ENCODE measurements at places on chromosomes 3 and 15. TPM values are rescaled to one million over a fixed set of nuclear protein-coding genes. Genes with fewer than 3 reads are reported as not detected.

The ERC2 gene
- 15.4 TPM for total RNA-seq

DNA sequence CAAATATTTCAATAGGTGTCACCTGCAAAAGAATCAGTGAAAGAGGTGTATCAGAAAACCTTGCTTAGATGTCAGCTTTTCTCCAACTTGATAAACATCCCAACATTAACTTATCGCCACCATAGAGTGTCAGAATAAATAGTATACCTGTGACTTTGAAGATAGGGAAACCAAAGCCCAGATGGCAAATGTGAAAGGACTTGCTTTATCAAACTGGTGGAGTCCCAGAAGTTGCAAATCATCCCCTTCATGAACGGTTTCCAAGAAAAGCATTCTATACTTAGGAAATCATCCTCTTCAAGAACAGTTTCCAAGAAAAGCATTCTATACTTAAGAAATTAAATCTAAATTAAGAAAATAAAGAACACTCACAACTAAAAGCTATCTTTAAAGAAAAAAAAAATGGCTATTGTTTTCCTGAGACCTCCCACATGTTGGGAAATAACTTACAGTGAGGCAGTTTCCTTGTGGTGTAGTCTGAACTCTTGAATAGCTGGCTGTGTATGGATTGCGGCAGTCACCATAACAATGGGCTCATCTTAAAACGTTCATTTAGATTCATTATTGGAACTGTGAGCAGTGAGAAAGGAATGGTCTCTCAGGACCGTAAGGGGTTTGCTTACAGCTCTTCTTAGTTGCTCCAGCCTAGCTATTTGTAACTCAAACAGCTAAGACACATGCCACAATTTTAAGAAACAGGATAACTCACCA lies 56.5 kb downstream of the GHSR start:
- H3K27ac ChIP-seq = no peak overlapping the region
- no peaks in the 10 kb centered on the region for H3K4me1 ChIP-seq
- H3K27me3 ChIP-seq = no peaks in the 10 kb centered on the region
- no peak for DNase-seq

The WDR76 gene
- 31.1 TPM for total RNA-seq

- no peaks in the 10 kb centered on the region for H3K4me1 ChIP-seq
- DNase-seq = no peak
- no peak overlapping the region for H3K27ac ChIP-seq
- H3K36me3 ChIP-seq = no peaks in the 10 kb centered on the region
- H3K27me3 ChIP-seq = no peaks in the 10 kb centered on the region
Observed at GRCh38 chr15:84881520-84881830, 3.0 kb upstream of the SLC28A1 start.

DNA sequence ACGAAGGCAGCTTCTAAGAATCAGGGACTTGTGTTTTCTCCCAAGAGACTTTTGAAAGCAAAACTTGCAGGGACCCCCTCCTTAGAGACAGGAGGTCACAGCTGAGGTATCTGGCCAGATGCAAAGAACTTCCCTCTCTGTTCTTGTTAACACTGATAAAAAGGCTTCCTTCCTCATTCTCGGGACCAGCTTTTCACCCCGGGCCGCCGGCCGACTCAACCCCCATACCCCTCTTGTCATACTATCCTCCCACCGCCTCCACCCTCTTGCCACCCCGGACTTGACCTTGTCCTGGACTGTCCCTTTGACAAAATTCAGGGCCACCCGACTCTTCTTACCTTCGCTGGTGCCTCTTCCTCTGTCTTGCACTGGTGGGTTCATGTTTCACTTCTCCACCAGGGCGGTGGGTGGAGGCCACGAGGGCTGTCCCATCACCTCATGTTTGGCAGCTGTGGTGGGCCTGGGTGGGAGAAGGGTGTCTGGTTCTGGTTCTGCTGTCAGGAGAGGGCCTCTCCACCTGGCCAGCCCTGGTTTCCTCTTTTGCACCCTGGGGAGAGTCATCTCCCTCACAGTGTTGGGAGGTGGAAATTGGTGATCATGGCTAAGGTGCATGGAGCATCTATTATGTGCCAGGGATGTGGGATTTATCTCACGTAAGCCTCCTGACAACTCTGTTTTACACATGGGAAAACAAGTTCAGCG lies 32.5 kb downstream of the BHLHE40 start:
- no peak overlapping the region for H3K4me3 ChIP-seq
- H3K36me3 ChIP-seq = no peaks in the 10 kb centered on the region
- no peaks in the 10 kb centered on the region for H3K27me3 ChIP-seq
- DNase-seq = no peak
- H3K4me1 ChIP-seq = no peaks in the 10 kb centered on the region
- no peak overlapping the region for H3K27ac ChIP-seq

The SLC12A8 gene
- total RNA-seq = 9.1 TPM

The ACAN gene
- 0.50 TPM for total RNA-seq

The NMNAT3 gene
- total RNA-seq = 1.3 TPM

GRCh38 chr3:138364356-138365252 lies 16.2 kb downstream of the MRAS start:
- DNase-seq = no peak
- no peaks in the 10 kb centered on the region for H3K36me3 ChIP-seq
- no peaks in the 10 kb centered on the region for H3K27me3 ChIP-seq
- H3K27ac ChIP-seq = no peak overlapping the region
- no peak overlapping the region for H3K4me3 ChIP-seq

The GPR160 gene
- total RNA-seq = 14.1 TPM

- H3K36me3 ChIP-seq = peaks cover 6% of the 10 kb centered on the region
- H3K27ac ChIP-seq = no peak overlapping the region
- H3K27me3 ChIP-seq = no peaks in the 10 kb centered on the region
- H3K4me1 ChIP-seq = no peaks in the 10 kb centered on the region
- DNase-seq = no peak
Observed at GRCh38 chr15:42737529-42738328, 801 bp upstream of the CDAN1 start.

GRCh38 chr3:171585039-171585438 lies 124.8 kb upstream of the TNIK start:
- no peak overlapping the region for H3K4me3 ChIP-seq
- DNase-seq = no peak
- H3K4me1 ChIP-seq = no peaks in the 10 kb centered on the region
- no peak overlapping the region for H3K27ac ChIP-seq
- H3K27me3 ChIP-seq = no peaks in the 10 kb centered on the region

The TTLL13 gene
- total RNA-seq = not detected

GRCh38 chr3:141255137-141255845 lies 23.7 kb downstream of the PXYLP1 start:
- DNase-seq = peak; percentile 10
- no peak overlapping the region for H3K27ac ChIP-seq

The FETUB gene
- not detected for total RNA-seq

- peak; percentile 94 for DNase-seq
- H3K27ac ChIP-seq = no peak overlapping the region
- H3K4me1 ChIP-seq = no peaks in the 10 kb centered on the region
- H3K4me3 ChIP-seq = peak overlapping the region; percentile 67
- peaks cover 59% of the 10 kb centered on the region for H3K36me3 ChIP-seq
- H3K27me3 ChIP-seq = no peaks in the 10 kb centered on the region
Observed at GRCh38 chr3:48656061-48656840, 6.4 kb downstream of the CELSR3 start.

DNA sequence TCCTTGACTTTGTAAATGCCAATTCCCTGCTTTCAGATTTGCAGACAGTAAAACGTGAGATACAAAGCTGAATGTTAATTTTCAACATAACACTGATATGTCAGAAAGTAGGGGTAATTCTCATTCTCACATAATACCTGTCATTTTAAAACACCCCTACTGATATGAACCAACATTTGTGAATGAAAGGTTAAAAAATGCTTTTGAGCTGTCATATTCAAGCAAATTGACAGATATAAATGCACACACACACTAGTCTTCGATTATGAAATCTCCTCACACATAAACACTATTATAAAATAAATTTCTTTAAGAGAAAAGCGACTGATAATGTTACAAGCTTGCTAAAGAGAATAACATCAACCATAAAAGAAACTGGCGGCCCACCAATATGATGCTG lies 128.8 kb downstream of the PEAK1 start:
- no peaks in the 10 kb centered on the region for H3K27me3 ChIP-seq
- H3K27ac ChIP-seq = no peak overlapping the region
- H3K4me3 ChIP-seq = no peak overlapping the region
- H3K36me3 ChIP-seq = no peaks in the 10 kb centered on the region
- no peak for DNase-seq
- H3K4me1 ChIP-seq = no peaks in the 10 kb centered on the region

The SNX22 gene
- total RNA-seq = 4.8 TPM

The MELTF gene
- 8.8 TPM for total RNA-seq

The SPINK8 gene
- not detected for total RNA-seq

The ADGRG7 gene
- not detected for total RNA-seq

The SHC4 gene
- total RNA-seq = 0.26 TPM

The P2RY14 gene
- total RNA-seq = not detected

DNA sequence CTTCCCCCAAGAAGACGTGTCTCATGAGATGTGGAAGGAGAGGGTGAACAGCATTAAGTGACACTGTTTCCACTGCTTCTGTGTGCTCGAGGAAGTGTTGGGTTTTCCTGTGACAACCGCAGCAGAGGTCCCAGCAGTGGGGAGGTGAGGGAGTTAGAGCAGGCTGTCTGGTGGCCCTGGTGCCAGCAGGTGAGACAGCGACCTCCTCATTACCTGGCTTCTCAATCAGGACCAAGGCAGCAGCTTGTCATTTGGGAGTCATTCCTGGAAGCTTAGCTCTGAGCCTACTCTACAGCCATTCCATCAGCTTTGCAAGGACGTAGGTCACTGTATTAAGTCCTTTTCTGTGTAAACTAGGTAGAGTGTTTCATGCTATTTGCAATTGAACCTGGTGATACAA lies 63.3 kb upstream of the RGMA start:
- no peak for DNase-seq
- H3K27me3 ChIP-seq = no peaks in the 10 kb centered on the region
- H3K4me1 ChIP-seq = peaks cover 6% of the 10 kb centered on the region
- no peak overlapping the region for H3K4me3 ChIP-seq
- H3K27ac ChIP-seq = no peak overlapping the region

DNA sequence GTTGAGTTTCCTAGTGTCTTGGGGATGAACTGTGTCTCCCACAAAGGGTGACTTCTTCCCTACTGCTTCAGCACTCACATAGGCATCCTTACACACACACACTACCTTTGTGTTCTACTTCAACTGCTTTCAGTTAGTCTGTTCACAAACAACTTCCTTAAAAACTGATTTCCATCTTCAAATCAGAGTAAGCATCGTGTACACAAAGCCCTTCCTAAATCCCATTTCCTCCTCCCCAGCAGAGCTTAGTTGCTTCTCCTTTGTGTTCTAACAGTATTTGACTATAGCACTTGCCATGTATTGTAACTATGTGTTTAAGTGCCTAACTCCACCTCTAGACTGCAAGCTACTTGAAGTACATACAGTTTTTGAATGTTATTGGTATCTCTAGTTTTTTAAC lies 71.7 kb downstream of the TNIK start:
- H3K36me3 ChIP-seq = peaks cover 13% of the 10 kb centered on the region
- no peaks in the 10 kb centered on the region for H3K27me3 ChIP-seq
- H3K4me1 ChIP-seq = peaks cover 16% of the 10 kb centered on the region
- no peak overlapping the region for H3K4me3 ChIP-seq
- H3K27ac ChIP-seq = no peak overlapping the region
